ENCODE measurements at places on chromosomes 6 and 20.

DNA sequence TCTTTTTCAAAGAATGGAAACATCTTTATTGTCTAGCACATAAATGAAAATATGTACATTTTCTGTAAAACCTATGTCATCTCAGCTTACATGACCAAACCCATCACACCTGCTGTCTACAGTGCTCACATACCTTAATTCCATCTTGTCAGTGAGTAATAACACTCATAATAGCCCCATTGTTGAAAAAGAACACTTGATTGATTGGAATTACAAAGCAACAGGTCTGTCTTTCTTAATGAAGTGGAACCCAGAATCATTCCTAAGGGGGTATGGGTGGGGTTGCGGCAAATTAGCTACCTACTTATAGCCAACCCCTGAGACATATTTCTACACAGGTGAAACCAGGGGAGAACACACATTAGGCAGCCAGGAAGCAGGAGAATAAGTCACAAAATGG is 20.2 kb downstream of the ADGRF4 start:
- no peak for DNase-seq

DNA sequence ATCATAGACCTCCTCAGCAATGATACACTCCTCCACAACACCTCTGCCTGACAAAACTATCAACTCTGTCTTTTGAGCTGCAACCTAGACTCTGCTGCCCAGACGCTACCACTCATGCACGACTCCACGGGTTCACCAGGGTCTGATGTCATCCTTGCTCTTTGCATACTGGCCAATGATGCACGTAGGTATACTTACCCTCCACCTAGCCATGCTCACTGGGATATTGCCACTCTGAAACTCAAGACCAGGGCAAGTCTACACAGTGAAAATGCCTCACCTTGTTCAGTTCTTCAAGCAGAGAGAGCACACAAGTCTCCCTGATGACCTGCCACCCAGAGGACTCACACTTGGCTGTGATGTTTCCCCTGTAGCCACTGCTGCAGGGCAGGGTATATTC is 27.7 kb downstream of the ADGRF1 start:
- no peak for DNase-seq

GRCh38 chr6:4130357-4130987 is 4.9 kb downstream of the ECI2 start:
- no peak for DNase-seq

- DNase-seq: no peak
Measured at GRCh38 chr6:162294029-162294428, 433.5 kb downstream of the PRKN start.

DNA sequence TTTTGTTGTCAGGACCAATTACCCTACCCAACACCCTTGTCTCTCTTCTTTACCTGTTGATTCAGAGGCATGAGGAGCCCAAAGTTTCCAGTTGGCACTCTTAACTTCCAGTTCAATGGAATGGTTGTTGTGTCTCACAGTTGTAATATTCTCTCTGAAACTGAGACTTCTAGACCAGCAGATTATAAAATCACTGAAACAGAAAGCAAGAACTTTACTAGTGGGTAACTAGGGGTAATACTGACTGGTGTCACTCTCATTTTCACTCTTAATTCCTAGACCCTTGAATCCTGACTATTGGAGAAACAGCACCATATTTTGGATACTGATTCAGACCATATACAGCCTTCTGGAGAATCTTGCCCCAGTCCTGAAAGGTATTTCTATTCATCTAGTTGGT is 140.2 kb upstream of the MMS22L start:
- DNase-seq: no peak

DNA sequence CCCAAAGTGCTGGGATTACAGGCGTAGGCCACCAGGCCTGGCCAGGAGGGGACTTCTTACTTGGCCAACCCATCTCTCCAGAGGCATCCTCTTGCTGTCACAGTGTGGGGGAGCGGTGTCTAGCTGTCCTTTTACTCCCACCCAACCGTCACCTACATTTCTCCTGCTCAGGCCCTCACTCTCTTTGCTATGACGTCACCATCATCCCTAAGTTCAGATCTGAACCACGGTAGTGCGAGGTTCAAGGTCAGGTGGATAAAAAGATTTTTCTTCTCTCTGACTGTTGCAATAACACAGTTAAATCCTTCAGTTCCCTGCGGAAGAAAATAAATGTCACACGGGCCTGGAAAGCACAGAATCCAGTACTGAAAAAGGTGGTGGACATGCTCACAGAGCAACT is 7.3 kb upstream of the RAET1L start:
- no peak for DNase-seq

GRCh38 chr6:45946352-45946751 is 69.3 kb downstream of the CLIC5 start:
- no peak for DNase-seq
